ENCODE measurements at places on chromosomes 5 and 9. TPM values are rescaled to one million over a fixed set of nuclear protein-coding genes. Genes with fewer than 3 reads are reported as not detected.

Gene ADRB2
- total RNA-seq: 13.8 TPM

Gene GABRG2
- not detected for total RNA-seq

Gene KCNMB1
- total RNA-seq: 0.44 TPM

Gene GLRA1
- not detected for total RNA-seq

Gene TAF11L10
- total RNA-seq: not detected

Gene STKLD1
- 0.63 TPM for total RNA-seq

Gene BARHL1
- total RNA-seq: not detected

Gene C9orf152
- total RNA-seq: not detected

DNA sequence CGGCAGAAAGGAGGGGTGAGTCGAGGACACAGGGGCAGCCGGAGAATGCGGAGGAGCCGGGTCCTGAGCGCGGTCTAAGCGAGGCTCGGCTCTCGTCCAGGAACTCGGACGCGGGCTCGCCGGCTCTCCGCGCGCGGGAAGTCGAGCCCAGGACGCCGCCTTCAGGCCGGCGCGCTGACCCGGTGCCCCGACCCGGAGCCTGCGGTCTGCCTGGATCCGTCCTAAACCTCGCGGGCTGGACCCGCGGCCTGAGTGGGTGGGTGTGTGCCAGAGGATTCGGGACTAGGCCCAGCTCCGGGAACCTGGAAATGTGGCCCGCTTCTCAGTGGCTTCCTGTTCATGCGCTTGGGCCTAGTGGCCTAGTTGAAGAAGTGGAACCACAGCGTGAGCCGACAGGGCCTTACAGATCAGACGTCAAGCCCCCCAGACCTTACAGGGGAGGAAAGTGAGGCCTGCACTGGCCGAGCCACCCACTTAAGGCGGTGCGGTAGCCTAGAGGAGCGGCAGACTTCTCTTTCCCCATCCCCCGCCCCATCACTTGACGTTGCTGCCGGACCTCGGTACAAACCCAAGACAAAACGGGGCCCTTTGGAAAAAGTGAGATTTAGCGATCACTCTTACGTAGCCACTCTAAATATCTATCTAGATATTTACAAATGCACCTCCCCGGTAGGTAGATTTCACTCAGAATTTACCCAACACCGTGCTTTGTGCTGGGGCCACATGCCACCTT, 1.2 kb downstream of the CDKN2B-AS1 start:
- H3K4me3 ChIP-seq: peak overlapping the region; percentile 80
- H3K27me3 ChIP-seq: no peaks in the 10 kb centered on the region
- H3K27ac ChIP-seq: peak overlapping the region; percentile 94
- peak; percentile 48 for DNase-seq
- peaks cover 29% of the 10 kb centered on the region for H3K36me3 ChIP-seq

DNA sequence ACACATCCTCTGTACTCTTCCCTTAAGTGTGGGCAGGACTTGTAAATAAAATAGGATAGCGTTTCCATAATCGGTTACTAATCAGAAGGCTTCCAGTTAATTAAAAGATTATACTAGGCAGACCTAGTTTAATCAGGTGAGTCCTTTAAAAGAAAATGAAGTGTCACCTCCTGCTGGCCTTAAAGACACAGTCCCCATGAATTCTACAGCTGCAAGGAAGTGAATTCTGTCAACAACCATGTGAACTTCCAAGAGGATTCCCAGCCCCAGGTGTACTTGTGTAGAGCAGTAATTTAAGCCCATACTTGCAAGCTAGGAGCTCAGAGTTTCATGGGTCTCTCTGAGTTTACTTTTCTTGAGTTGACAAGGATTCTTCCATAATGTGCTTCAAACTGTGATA, 918.3 kb downstream of the DTWD2 start:
- DNase-seq: no peak
- H3K27ac ChIP-seq: no peak overlapping the region
- no peak overlapping the region for H3K4me3 ChIP-seq
- no peaks in the 10 kb centered on the region for H3K36me3 ChIP-seq
- no peaks in the 10 kb centered on the region for H3K27me3 ChIP-seq
- no peaks in the 10 kb centered on the region for H3K4me1 ChIP-seq

- H3K27me3 ChIP-seq: no peaks in the 10 kb centered on the region
- no peak overlapping the region for H3K27ac ChIP-seq
- H3K4me1 ChIP-seq: peaks cover 16% of the 10 kb centered on the region
- H3K36me3 ChIP-seq: no peaks in the 10 kb centered on the region
- DNase-seq: no peak
These were observed 38.9 kb upstream of the SLIT3 start for GRCh38 chr5:169339869-169340268.

GRCh38 chr5:117812861-117813260, 1175.5 kb downstream of the DTWD2 start:
- H3K36me3 ChIP-seq: no peaks in the 10 kb centered on the region
- no peak overlapping the region for H3K4me3 ChIP-seq
- H3K27ac ChIP-seq: no peak overlapping the region

- H3K27ac ChIP-seq: no peak overlapping the region
- H3K4me1 ChIP-seq: peaks cover 10% of the 10 kb centered on the region
- peak; percentile 28 for DNase-seq
- no peak overlapping the region for H3K4me3 ChIP-seq
These were observed 12.4 kb downstream of the UBAP1 start for GRCh38 chr9:34190996-34191892.

GRCh38 chr5:69152731-69153130, 14.2 kb upstream of the CCNB1 start:
- no peak overlapping the region for H3K27ac ChIP-seq
- H3K36me3 ChIP-seq: no peaks in the 10 kb centered on the region
- no peak overlapping the region for H3K4me3 ChIP-seq
- no peaks in the 10 kb centered on the region for H3K27me3 ChIP-seq

GRCh38 chr9:36597412-36598178, 24.9 kb downstream of the MELK start:
- H3K4me3 ChIP-seq: no peak overlapping the region
- H3K36me3 ChIP-seq: peaks cover 49% of the 10 kb centered on the region
- no peaks in the 10 kb centered on the region for H3K27me3 ChIP-seq
- no peak overlapping the region for H3K27ac ChIP-seq
- no peak for DNase-seq

Data from SJSA1 (cell line).